Stimulated activated CD8-positive, alpha-beta memory T cell treated with anti-CD3 and anti-CD28 coated beads, Interleukin-4, amount 100 ng/mL, for 4 hours (primary cell): ENCODE measurements at places on chromosomes 1 and 21.

DNA sequence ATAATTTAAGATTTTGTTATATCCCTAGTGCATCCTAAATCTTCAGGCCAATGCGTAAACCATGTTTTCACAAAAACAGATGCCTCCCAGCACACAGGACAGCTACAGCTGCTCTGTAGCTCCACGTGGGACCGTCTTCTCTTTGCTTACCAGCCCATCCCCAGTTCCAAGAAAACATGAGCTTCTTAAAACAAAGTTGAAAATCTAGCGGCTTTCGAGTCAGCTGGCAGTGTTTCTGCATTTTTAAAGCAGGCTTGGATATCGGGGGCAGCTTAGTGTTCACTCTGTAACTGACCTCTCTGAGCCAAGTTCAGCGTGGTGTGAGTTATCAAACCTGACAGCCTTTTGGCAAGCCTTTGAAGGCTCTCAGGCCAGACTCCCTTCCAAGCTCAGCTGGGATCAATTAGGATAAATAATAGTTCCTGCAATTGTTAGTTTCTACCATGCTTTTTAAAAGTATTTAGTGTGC is 881.5 kb downstream of the LTN1 start:
- no peak for DNase-seq

GRCh38 chr1:208541225-208541855 is 297.2 kb upstream of the PLXNA2 start:
- DNase-seq, result no peak

DNA sequence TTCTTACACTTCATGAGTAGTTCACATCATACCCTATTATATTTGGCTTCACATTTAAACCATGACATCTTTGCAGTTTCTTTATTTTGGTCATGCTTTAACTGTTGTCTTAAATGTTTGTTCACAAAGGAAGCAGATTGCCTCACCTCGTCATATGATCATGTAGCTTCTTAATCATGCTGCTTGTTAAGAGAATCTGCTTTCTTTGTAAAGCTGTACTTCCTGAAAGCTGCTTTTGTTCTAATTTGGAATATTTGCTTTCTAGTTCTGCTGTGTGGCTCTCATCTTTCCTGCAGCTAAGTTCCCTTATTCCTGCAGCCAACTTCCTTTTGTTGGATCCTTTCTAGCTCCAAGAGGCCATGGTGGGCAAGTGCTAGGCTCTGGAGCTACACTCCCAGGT is 62.9 kb upstream of the SIM2 start:
- DNase-seq, result no peak

GRCh38 chr1:200323856-200324400 is 85.9 kb downstream of the ZNF281 start:
- no peak for DNase-seq

DNA sequence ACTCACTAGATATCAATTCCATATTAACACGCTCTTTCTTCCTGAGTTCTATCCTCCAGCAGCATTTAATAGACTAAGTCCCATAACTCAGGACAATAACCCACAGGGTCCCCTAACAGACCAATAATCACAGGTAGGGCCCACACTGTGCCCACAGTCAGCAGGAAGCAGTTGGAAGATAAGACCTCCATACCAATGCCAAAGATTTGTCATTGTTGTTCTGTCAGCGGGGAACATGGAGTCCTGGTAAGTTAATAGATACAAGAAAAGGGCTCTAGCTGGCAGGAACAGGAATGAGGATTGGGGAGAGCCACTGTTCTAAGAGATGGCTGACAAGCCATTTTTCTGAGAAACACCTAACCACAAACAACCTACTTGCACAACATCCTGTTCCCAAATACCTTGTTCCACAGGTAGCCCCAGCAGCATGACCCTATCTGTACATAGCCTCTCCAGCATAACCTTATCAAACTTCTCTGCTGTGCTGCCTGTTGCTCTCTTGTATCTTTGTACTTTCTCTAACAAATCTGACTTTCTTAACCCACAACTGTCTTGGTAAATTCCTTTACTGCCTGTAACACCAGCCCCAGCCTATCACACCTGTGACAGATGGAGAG is 142.0 kb upstream of the KCNJ15 start:
- DNase-seq, result no peak

GRCh38 chr1:151993084-151993733 is 450 bp downstream of the S100A10 start:
- no peak for DNase-seq

GRCh38 chr1:112470966-112471365 is 37.8 kb upstream of the WNT2B start:
- DNase-seq, result no peak

GRCh38 chr1:172345077-172345476 is 75.4 kb upstream of the C1orf105 start:
- no peak for DNase-seq

DNA sequence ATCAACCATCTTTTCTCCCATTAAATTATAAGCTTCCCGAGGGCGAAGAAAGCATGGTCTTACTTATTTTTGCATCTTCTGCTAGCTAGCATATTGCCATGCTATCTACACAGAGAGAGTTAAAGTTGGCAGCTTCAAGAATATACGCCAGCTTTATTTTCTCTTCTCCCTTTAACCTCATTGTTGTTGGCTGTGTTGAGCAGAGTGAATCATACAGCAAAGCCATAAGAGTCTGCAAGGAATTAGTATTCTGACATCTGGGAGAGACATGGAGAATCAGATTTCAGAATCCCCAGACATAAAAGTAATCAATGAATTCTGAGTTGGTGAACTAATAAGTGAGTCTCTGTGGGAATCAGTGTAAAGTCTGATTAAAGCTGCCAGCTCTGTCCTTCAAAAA is 649.6 kb upstream of the PTBP2 start:
- DNase-seq, result no peak

GRCh38 chr1:12774801-12775345 is 1.3 kb downstream of the PRAMEF12 start:
- no peak for DNase-seq

- DNase-seq, result no peak
Observed at GRCh38 chr1:109181807-109182163, 31.9 kb upstream of the SARS1 start.

GRCh38 chr1:154982341-154982740 is 803 bp upstream of the FLAD1 start:
- no peak for DNase-seq

GRCh38 chr1:66147226-66147835 is 354.6 kb downstream of the PDE4B start:
- DNase-seq, result no peak

GRCh38 chr1:213103377-213104306 is 52.6 kb downstream of the RPS6KC1 start:
- DNase-seq, result no peak

DNA sequence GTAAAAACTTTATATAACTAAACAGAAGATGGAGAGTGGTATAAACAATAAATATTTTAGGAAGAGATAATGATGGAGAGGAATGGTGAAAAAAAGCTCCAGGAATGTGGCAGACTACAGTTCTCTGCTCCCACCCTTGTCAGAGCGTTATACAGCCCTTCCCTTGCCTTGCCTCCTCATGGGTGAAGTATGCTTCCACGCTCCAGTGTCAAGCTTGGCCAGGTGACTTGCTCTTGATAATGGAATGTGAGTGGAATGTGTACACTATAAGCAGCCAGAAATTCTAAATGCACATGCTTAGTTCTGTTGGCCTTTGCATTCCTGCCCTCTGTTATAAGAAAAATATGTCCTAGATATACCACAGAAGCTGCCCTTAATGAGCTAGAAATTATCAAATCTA is 24.7 kb upstream of the POGK start:
- no peak for DNase-seq

GRCh38 chr1:158117854-158118704 is 62.6 kb upstream of the CD1D start:
- DNase-seq, result peak; percentile 10

GRCh38 chr1:56798053-56798471 is 21.1 kb downstream of the FYB2 start:
- DNase-seq, result no peak

DNA sequence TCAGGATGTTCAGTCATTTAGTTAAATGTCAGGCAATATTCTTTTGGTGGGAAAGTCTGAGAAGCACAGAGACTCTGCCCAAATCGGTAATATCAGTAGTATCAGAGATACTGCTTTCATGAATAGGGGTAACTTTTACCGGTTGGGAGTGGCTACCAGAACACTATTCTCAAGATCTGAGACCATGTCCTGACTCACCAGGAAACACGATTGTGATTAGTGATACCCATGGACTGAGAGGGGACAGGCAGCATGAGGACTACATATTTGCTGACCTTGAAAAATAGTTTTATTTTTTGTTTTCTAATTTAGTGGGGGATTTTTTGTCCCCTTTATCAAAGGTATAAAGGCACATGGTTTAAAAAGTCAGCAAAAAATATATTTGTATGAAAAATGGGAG is 76.0 kb upstream of the NEK2 start:
- DNase-seq, result no peak

DNA sequence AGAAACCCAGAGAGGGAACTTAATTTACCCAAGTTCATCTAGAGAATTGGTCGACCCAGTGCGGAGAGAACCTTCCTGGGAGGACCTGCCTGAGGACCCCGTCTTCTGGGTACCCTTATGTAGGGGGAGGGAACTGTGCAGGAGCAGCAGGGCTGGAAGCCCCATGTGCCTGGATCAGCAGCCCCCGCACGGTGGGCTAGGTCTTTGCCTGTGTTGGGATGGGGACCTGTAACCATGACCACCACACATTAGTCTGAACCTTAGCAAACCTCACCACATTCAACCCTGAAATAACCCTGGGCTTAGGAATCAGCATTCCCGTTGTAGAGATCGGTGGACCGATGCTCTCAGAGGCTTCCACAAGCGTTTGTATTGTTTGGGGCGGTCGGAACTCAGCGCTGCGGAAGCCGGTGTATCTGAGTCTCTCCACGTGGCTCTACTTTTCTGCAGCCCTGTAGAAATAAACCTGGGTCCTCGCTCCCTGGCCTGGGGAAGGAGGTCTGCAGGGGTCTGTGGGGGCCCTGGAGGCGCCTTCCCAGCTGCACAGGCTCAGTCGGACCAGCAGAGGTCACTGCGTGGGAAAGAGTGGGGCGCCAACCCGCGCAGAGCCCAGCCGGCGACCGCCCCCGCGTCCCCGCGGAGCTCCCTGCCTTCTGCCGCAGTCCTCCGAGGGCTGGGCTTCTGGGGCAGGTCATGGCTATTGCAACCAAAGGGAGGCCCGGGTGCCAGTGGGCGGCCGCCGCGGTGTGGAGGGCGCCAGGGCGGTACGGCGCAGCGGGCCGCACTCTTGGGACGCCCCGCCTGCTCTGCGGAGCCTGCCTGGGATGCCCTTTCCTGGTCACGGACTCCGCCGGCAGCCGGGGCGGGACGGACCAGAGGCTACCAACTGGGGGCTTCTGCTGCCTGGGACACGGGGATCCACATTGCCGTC is 36.2 kb upstream of the KCNA10 start:
- DNase-seq, result peak; percentile 15

GRCh38 chr1:98704474-98704873 is 43.0 kb downstream of the SNX7 start:
- DNase-seq, result no peak

GRCh38 chr1:66386712-66387111 is 147.2 kb upstream of the SGIP1 start:
- DNase-seq, result no peak

- no peak for DNase-seq
Observed at GRCh38 chr1:224592636-224593582, 23.2 kb upstream of the CNIH3 start.

DNA sequence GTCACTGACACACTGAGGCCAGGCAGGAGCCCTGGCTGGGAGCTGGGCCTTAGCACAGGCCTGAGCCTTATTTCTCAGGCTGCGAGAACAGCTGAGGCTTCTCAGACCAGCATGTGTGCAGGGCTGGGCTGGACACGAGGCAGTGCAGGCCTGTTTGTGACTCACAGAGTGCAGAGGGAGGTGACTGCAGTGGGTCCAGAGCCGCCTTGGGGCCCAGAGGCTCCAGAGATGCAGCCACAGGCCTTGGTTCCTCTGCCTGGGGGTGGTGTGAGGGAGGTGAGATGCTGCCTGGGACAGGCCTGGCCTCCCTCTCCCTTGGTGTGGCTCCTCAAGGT is 61.2 kb upstream of the ETV3 start:
- DNase-seq, result no peak

DNA sequence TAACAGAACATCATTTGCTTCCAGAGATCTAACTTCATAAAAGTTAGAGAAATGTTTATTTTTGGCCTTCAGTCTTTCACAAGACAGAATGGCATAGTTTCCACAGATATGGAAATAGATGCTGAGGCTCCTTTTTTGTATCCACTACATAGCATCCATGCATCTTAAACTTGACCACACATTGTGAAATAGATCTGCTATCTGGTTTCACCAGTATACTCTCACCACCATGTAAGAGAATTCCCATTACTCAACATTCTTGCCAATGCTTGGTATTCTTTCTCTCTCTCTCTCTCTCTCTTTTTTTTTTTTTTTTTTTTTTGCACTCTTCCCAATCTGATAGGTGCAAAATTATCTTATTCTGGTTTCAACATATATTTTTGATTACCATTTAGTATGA is 52.1 kb upstream of the PRMT6 start:
- no peak for DNase-seq

GRCh38 chr1:7587108-7587772 is 183.9 kb upstream of the VAMP3 start:
- no peak for DNase-seq

GRCh38 chr1:182478238-182478637 is 28.3 kb downstream of the RGSL1 start:
- DNase-seq, result no peak

- DNase-seq, result no peak
Observed at GRCh38 chr1:30847358-30847972, 61.1 kb downstream of the SDC3 start.

DNA sequence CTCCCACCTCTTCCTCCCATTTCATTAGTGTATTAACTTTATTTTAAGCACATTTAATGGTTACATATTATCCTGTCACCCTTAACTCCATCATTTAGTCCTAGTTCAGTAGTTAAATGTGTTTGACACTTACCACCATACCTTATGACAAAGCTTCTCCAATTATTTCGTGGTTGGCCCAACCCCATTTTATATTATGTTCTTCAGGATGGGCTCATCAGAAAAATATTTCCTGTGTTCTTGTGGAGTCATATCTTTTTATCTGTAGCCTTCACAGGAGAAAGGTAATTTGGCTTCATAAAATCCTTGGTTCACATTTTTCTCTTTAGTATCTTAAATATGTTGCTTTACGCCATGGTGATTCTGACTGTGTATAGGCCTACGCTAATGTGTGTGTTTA is 142.3 kb upstream of the COL6A1 start:
- DNase-seq, result no peak

DNA sequence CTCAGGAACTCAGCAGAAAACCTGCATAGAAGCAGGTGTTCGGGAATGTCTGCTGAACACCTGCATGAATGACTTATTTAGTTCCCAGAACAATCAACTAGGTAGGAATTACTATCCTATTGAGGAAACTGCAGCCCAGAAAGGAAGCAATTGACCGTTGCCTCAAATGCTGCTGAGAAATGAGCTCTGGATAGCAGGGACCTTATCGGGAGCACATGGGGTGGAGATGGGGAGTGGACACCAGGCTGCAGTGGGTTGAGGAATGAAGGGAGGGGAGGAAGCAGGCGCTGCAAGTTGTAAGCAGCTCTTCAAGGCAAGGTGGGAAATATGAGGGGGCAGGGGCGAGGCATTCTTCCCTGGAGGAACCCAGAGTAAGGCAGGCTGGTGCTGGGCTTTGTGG is 10.8 kb upstream of the CDCP2 start:
- DNase-seq, result no peak

- DNase-seq, result no peak
Observed at GRCh38 chr1:197218857-197219256, 49.2 kb upstream of the CRB1 start.

- no peak for DNase-seq
Observed at GRCh38 chr1:77664939-77665516, 17.4 kb downstream of the ZZZ3 start.
